Cardiac atrium fibroblast (primary cell): ENCODE measurements at places on chromosomes 6 and 20. TPM values are rescaled to one million over a fixed set of nuclear protein-coding genes. Genes with fewer than 3 reads are reported as not detected.

The TMEM244 gene
- not detected in 2 replicates for total RNA-seq

The EYS gene
- not detected in 2 replicates for total RNA-seq

The TENT5A gene
- total RNA-seq = 5.2 and 11.7 TPM in 2 replicates

The PNPLA1 gene
- 0.49 TPM in 1 of 2 replicates, not detected in the other for total RNA-seq

The CRISP2 gene
- total RNA-seq = not detected in 2 replicates

The SLC32A1 gene
- not detected in 2 replicates for total RNA-seq

The HRH3 gene
- not detected in 2 replicates for total RNA-seq

The FAM83D gene
- total RNA-seq = 6.3 and 12.0 TPM in 2 replicates

The SLC17A3 gene
- not detected in 2 replicates for total RNA-seq

The HDGFL1 gene
- not detected in 2 replicates for total RNA-seq

The MLIP gene
- total RNA-seq = 0.54 and 0.65 TPM in 2 replicates

The SIRPD gene
- not detected in 2 replicates for total RNA-seq

The OR2H1 gene
- not detected in 2 replicates for total RNA-seq

The FAM135A gene
- total RNA-seq = 6.0 and 9.4 TPM in 2 replicates

The TRIM40 gene
- not detected in 2 replicates for total RNA-seq

The POU3F2 gene
- total RNA-seq = not detected in 2 replicates

The PRR18 gene
- not detected in 2 replicates for total RNA-seq

The SNX9 gene
- 32.1 and 39.5 TPM in 2 replicates for total RNA-seq

The MPIG6B gene
- total RNA-seq = not detected in 2 replicates

The PPP1R14C gene
- total RNA-seq = 2.2 and 7.8 TPM in 2 replicates

The ZKSCAN8 gene
- 7.2 and 10.4 TPM in 2 replicates for total RNA-seq

The ZNF165 gene
- 0.16 and 0.36 TPM in 2 replicates for total RNA-seq

The RSPO4 gene
- total RNA-seq = not detected in 2 replicates

The TINAG gene
- total RNA-seq = not detected in 2 replicates

The HEY2 gene
- not detected in 2 replicates for total RNA-seq

The PRICKLE4 gene
- total RNA-seq = not detected in 2 replicates

The SPINT4 gene
- not detected in 2 replicates for total RNA-seq

The COL11A2 gene
- total RNA-seq = 0.16 and 0.18 TPM in 2 replicates

The TMEM151B gene
- total RNA-seq = not detected in 2 replicates

The LRRC1 gene
- 2.7 and 3.2 TPM in 2 replicates for total RNA-seq

The SLC22A16 gene
- 1.9 TPM in 1 of 2 replicates, not detected in the other for total RNA-seq

The GCNT2 gene
- 0.16 TPM in 1 of 2 replicates, not detected in the other for total RNA-seq

The POPDC3 gene
- 6.0 TPM in 1 of 2 replicates, not detected in the other for total RNA-seq

The APCDD1L gene
- 7.0 and 7.9 TPM in 2 replicates for total RNA-seq

The THBS2 gene
- 586 and 600 TPM in 2 replicates for total RNA-seq

The COL9A3 gene
- 19.7 and 22.5 TPM in 2 replicates for total RNA-seq

The ZBTB9 gene
- total RNA-seq = 3.1 and 3.2 TPM in 2 replicates

The MAN1A1 gene
- total RNA-seq = 32.7 and 34.8 TPM in 2 replicates

The CASP8AP2 gene
- total RNA-seq = 3.2 and 5.7 TPM in 2 replicates

The SMOC2 gene
- total RNA-seq = 0.81 and 1.3 TPM in 2 replicates

The UNC5CL gene
- not detected in 2 replicates for total RNA-seq

The SLC17A9 gene
- total RNA-seq = 6.3 and 19.3 TPM in 2 replicates

The GSTA4 gene
- total RNA-seq = 37.3 and 39.0 TPM in 2 replicates

The ADTRP gene
- 3.1 TPM in 1 of 2 replicates, not detected in the other for total RNA-seq

The BTNL2 gene
- not detected in 2 replicates for total RNA-seq

The CCM2L gene
- 0.65 and 1.8 TPM in 2 replicates for total RNA-seq

The KIAA1586 gene
- total RNA-seq = 5.1 and 6.0 TPM in 2 replicates

The TOX2 gene
- total RNA-seq = 9.2 and 17.9 TPM in 2 replicates

The AHCY gene
- total RNA-seq = 143 and 147 TPM in 2 replicates

The NRSN1 gene
- not detected in 2 replicates for total RNA-seq

The SMIM28 gene
- not detected in 2 replicates for total RNA-seq
